ENCODE measurements at places on chromosomes 4 and X. TPM values are rescaled to one million over a fixed set of nuclear protein-coding genes. Genes with fewer than 3 reads are reported as not detected.

- no peak for DNase-seq
These were observed 56.1 kb downstream of the LUZP4 start for GRCh38 chrX:115345615-115346014.

- DNase-seq: no peak
These were observed 166.5 kb upstream of the LDB2 start for GRCh38 chr4:17064959-17065358.

DNA sequence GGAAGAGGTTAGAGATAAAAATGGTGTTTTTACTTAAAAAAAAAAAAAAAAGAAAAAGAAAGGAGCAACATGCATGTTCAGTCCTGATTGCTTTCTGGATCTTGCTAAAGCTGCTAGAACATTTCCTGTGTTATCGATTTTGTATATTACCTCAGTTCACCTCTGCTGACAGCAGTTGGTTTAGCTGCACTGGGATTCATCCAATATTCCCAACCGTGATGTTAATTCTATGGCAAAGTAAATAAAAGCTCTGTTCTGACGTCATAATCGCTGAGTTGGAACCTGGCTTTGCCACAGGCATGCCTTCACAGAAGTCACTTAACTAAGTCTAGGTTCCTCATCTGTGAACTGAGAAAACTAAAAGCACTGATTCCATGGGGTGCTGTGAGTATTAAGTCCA, 90.7 kb upstream of the SORBS2 start:
- no peak for DNase-seq

GRCh38 chr4:70533211-70533610, 14.8 kb downstream of the AMTN start:
- no peak for DNase-seq

The JCHAIN gene
- total RNA-seq: 355 TPM

The SERPINA7 gene
- total RNA-seq: not detected

DNA sequence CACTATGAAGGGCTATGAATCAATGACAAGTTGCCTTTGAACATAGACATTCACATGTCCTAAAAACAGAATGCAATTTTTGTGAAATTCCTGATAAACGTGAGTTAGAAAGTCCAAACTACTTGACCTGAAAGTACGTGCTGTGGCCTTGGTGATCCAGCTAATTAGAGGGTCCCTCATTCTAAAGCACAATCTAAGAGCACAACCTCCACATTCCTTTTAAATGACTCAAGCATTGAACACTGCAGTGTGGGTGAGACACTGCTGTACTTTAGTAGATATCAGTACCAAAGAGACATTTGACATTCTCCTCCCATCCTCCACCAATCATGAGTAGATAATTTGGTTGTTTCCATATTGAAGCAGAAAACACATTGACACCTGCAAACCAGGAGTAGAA, 73.5 kb downstream of the FAM47B start:
- DNase-seq: no peak

DNA sequence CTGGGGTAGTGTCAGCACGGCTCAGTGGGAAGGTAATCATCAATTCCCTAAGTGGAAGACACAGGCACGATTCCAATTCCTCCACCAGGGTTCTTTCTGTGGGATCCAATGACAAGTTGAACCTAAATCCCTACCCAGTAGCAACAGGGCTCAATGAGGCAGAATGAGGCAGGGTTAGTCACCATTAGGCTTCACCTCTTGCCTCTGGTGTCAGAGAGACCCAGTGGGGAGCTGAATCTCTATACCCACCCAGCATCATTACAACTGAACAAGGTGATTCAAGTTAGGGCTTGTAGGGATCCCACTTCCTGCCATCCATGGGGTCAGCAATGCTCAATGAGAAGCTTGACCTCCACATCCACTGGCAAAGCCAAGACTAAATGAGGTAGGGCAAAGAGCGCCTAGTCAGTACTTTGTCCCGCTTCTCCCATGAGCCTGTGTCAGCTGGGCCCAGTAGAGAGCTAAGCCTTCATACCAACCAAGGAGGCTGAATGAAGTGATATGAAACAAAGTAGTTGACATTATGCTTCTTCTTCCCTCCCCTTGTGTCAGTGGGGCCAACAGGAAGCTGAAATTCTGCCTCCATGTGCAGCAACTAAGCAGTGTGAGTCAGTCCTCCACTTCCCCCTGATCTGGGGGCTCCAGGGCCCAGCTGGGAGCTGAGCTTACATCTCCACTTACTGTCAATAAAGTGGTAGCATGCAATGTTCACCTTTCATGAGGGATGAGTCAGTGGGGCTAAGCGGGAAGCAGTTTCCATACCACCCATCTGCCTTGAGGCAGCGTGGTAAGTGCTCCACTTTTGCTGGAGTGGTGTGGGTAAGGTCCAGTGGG, 36.4 kb upstream of the RBM41 start:
- DNase-seq: no peak

GRCh38 chrX:103756736-103757135, 19.9 kb upstream of the PLP1 start:
- no peak for DNase-seq

DNA sequence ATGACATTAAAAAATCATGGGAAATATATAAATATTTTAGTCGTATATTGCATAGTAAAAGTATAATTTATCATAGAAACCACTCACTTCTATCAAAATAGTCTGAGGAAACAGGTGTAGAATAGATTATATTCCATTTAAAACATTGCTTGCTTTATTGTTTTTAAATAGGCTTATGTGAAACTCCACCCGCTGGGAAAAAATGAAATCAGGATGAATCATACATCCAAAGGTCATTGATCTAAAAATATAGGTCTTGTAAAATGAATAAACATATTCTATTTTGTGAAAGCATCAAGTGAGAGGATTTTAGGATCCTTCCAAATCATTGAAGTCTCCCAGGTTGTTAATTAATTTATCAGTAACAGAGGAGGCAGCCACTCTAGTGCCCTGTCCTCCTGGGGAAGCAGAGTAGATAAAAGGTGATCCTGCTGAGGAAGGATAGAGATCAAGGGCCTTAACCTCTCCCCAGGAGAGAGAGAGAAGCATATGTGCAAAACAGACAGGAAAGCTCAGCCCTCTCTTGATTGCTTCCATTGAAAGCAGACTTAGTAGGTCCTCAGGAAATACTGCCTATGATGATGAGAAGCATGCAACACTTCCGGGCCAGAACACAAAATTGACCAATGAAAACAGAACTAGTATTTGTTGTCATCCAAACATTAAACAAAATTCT, 96.8 kb upstream of the MAP9 start:
- no peak for DNase-seq

The ITIH6 gene
- not detected for total RNA-seq

The CFAP47 gene
- total RNA-seq: 1.4 TPM

DNA sequence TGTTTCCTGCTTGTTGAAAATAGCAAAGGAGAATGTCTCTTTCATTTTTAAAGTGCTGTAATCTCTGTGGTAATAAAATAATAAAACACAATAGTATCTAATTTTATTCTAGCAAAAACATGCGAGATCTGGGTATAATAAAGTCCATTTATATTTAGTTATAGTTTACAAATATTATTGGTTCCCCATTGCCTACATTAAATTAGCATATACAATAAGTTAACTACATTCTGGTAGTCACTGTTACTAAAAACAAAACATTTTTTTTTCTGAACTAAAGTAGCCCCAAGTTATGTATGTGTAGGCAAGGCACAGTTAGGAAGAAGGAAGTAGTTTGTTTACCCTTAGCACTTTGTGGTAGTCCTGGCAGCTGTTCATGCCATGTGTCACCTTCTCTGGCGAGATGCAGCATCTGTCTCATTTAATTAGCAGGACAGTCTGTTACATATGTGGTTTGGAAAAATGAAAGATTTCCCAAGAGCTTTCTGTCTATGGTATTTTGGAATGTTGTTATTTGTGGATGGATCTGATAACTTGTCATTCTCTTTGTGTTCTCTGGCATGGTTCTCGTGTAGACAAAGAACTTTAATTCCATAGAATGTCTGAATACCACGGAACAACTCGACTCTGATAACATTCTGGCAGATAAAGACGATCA, 231.3 kb upstream of the PITX2 start:
- no peak for DNase-seq

- no peak for DNase-seq
These were observed 13.4 kb downstream of the GIMD1 start for GRCh38 chr4:106355193-106355592.

DNA sequence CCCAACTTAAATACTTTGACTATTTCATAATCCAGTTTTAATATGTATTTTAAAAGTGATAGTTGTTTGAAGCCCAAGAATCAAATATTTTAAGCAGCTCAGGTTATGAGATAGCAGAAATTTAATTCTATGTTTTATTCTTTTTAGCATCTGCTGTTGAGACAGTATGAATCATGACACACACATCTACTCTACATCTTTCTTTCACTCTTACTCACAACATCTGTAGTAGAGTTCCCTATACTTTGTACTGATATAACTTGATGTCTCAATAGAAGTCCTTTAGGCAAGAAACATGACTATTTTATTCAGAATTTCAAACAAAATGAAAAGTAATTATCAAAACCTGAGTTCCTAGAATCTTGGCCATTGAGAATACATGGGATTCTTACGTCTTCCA, 187.9 kb upstream of the GNPDA2 start:
- DNase-seq: no peak

Data from kidney (tissue), 22 donors.